ENCODE measurements at places on chromosomes 12 and 14.
A peak's percentile ranks its signal among the peaks of the same experiment; 100 is the strongest.

DNA sequence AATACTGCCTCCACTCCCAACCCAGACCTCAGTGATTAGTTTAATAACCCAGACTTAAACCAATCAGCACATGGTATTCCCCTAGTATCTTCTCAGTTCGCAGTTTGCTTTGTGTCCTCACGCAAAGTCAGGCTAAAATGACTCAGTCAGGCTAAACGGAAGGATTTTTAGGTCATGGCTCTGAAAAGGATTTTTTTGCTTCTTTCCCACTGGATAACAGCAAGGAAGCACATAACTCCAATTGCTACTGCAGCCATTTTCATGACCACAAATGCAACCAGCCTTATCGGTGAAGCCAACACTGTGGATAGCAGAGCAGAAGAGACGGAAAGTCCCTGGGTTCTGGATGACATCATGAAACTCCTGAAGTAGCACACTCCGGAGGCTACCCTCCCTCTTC, 67.7 kb downstream of the ZC3H14 start:
- DNase-seq: no peak

DNA sequence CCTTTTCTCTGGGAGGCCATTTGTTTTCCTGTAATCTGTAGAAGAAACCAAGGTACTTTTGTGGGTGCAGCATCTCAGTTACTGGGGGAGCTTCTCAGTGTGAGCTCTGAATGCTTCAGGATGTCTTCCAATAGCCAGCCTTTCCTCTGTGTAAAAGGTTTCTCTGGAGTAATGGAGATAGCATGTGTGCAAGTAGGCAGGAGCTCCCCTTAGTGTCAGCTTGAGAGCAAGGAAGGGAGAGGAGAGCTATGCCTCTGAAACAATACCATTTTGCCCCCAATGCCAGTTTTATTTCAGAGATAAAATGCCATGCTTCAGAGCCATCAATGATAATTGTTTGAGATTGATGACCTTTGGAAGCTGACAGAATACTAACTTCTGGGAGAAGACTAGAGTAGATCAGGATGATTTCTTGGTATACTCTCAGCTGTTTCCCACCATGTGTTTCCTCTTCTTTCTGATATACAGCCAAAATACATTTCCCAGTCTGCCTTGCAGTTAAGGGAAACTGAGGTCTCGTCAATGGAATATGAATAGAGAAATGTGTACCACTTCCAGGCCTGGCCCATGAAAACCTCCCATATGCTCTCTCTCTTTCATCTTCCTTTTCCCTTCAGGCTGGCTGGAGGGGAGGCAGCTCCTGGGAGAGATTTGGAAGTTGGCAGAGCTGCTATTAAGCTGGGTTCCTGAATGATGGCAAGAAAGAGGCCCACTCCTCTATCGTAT, 125.7 kb downstream of the CRADD start:
- DNase-seq: no peak

GRCh38 chr14:24147761-24148428, 597 bp downstream of the RNF31 start:
- DNase-seq: no peak

GRCh38 chr14:70902184-70902583, 5.1 kb upstream of the PCNX1 start:
- DNase-seq: no peak

GRCh38 chr14:20801726-20802125, 918 bp downstream of the RNASE1 start:
- DNase-seq: no peak

DNA sequence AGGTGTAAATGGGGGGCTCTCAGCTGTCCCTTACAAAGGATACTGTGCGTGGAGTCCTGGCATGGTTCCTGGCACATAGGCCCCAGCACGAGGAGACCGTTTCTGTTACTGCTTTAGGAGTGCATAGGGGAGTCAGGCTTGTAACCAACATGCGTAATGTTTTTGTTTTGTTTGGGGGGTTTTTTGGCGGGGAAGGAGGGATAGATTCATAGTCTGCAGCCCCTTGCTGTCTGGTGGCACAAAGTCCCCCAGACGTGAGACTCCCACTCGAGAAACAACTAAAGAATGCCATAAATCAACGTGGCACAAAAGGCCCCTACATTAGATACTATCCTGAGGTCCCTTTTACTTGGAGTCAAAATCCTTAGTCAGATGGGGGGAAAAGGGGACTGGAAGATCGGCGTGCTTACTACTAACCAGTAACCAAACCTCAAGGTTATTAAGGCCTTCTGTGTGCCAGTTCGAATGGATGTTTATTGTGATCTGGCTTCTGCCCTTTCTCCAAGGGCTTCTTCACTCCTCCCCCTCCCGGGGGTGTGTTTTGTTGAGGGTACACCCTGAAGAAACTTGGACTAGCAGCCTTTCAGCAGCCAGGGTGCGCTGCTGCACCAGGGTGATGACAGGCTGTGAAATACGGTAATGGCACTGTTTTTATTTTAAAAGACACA, 874 bp downstream of the ISCU start:
- peak; percentile 53 for DNase-seq

Measured in SHP77 treated with DMSO at 0.1 percent for 48 hours (cell line).